ENCODE measurements at places on chromosomes 6 and 20.

DNA sequence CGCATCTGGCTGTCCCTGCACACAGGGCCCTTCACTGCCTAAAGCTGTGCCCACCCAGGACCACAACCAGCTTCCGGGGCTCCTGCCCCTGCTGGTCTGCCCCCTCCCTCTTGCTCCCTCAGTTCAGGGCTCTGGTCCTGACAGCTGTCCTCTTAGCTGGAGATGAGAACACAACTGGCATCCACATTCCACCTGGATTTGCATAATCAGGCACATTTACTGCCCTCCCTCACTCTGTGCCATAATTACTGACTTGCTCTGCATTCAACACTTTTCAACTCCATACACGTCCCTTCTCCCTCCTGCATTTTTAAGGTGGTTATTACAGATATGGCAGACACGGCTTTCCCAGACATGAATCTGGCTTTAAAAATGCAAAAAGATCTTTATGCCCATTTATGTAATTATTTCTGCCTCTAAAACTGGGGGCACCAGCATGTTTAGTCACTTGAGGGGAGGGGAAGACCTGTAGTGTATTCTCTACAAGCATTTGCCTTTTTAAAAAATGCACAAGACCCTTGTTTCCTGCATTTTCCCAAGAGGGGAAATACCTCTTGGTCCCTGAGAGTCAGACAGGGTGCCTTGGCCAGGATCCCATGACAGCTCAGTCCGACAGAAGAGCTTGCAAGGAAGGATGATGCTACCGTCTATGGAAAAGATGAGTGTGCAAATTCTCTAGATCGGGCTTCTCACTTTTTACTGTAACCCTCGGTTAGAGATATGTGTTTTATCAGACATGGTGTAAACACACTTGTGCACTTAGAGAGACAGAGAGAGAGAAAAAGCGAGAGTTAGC lies 401.8 kb downstream of the PREX1 start:
- DNase-seq, result peak; percentile 59

DNA sequence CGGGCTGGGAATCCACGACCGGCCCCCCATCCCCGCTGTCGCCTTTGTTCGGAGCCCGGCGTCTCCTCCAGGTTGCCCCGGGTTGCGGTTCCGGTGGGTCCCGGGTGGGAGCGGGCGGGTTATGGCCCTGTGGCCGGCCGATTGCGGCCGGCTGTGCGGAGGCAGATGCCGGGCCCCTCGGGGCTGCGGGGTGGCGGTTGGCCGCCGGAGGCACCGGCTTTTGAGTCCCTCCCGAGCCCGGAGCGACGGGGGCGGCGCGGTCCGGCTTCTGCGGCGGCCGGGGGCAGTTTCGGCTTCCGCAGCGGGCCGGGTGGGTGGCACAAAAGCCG lies 431 bp downstream of the LOC128125822 start:
- no peak for DNase-seq

GRCh38 chr6:140586426-140587061 lies 1212.1 kb upstream of the CITED2 start:
- DNase-seq, result no peak

GRCh38 chr6:108562503-108562993 lies 1.8 kb downstream of the FOXO3 start:
- DNase-seq, result peak; percentile 96

DNA sequence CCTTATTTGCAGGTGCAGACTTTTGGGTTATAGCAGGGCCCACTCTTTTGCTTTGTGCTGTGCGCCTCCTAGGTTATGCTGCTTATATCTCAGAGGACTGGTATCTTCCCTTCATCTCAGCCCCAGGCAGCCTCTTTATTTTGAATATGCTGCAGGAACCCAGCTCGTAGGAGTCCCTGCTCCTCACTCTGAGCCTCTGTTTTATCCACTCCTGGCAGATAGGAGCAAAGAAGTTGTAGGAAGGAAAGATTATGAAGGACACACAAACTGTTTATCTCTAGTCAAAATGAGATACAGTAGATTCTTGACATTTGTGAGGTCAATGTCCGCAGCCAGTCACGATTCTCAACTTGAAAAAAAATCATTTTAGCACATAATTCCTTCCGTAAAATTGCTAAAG lies 15.6 kb downstream of the L3MBTL3 start:
- DNase-seq, result no peak

DNA sequence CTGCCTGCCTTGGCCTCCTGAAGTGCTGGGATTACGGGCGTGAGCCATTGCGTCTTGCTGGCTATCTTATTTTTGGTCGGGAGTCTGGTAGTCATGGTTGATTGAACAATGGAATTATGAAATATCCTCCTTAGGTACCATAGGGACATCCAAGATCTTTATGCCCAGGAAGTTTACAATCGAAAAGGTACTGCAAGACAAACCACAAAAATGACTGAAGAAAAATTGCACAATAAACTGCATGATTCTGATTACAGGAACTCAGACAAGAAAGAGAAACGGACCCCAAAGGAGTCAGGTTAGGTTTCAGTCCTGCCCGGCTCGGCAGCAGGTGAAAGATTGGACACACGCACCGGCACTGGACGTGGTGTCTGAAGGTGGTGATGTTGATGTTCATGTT lies 5.3 kb downstream of the SLC26A8 start:
- DNase-seq, result no peak

GRCh38 chr6:63410435-63411426 lies 90.9 kb upstream of the LGSN start:
- DNase-seq, result no peak

DNA sequence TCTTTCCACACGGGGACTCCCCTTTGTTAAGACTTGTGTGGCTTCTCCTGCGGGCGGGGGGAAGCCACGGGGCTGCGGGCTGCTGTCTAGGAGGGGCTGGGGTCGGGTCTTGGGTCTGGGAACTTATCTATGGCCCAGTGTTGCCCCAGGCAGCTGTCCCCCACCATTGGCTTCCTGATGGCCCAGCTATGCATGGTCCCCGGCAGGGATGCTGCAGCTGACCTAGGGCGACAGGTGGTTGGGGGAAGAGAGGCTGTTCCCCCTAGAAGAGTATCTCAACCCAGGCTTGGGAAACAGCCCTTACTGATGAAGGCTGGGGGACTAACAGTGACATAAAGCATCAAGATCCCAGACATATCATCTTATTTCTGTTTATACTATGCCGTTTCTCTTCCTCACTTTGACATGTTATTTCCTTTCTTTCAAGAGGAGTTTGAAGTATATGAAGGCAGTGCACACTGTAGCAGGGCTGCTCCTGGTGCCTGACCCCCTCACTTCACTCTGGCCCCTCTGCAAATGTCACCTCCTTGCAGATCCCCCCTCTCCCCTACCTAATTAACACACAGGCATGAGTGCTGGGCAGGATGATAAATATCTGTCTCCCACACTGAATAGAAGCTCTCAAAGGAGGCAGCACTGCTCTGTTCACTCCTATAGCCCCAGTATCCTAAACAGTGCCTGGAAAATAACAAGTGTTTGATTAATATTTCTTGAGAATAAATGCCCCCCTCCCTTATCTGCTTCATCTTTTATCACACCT lies 87.0 kb downstream of the HIVEP2 start:
- DNase-seq, result no peak

DNA sequence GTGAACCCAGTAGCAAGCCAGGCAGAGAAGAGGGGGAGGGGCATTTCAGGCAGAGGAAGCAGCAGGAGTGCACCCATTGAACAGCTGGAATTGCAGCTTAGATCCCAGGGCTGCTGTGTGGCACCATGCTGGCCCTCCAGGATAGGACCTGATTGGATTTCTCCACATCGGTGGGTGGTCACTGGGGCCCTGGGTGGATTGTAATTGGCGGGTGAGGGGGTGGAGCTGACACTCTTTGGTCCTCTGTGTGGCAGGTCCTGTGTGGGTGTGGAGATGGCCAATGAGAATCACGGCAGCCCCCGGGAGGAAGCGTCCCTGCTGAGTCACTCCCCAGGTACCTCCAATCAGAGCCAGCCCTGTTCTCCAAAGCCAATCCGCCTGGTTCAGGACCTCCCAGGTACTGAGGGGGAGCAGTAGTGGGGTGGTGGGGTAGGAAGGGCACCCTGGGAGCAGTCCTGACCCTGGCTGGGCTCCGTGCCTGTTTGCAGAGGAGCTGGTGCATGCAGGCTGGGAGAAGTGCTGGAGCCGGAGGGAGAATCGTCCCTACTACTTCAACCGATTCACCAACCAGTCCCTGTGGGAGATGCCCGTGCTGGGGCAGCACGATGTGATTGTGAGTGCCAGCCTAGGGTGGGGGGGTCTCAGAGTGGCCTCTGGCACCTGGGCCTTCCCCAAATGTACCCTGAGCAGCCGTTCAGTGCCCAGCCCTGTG lies 4.4 kb downstream of the PCIF1 start:
- peak; percentile 48 for DNase-seq

- DNase-seq, result no peak
These were observed 11.5 kb upstream of the DSTN start for GRCh38 chr20:17558154-17558940.

- DNase-seq, result no peak
These were observed 906 bp downstream of the ANKRD60 start for GRCh38 chr20:58227391-58228102.

GRCh38 chr6:136641166-136641565 lies 90.9 kb upstream of the MAP7 start:
- DNase-seq, result no peak

DNA sequence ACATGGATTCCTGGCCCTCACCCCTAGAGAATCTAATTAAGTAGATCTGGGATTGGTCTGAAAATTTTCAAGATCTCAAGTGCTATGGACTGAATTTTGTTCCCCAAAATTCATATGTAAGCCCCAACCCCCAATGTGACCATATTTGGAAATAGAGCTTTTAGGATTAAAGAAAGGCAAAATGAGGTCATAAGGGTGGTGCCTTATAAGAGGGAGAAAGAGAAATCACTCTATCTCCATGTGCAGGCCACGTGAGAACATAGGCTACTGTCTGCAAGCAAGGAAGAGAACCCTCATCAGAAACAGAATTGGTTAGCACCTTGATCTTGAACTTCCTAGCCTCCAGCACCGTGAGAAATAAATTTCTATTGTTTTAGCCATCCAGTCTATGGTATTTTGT lies 8.5 kb upstream of the DSE start:
- DNase-seq, result no peak

- no peak for DNase-seq
These were observed 12.2 kb upstream of the VNN1 start for GRCh38 chr6:132725947-132726607.

GRCh38 chr6:119347466-119348095 lies 2.0 kb downstream of the MAN1A1 start:
- peak; percentile 45 for DNase-seq

- peak; percentile 64 for DNase-seq
These were observed at the start of gene LAMP5 for GRCh38 chr20:9514461-9515213. LAMP5 (plus strand) TSS chr20:9514590; CDS start chr20:9514853, 263 bp downstream.

GRCh38 chr6:81834141-81834681 lies 81.7 kb upstream of the TENT5A start:
- no peak for DNase-seq

DNA sequence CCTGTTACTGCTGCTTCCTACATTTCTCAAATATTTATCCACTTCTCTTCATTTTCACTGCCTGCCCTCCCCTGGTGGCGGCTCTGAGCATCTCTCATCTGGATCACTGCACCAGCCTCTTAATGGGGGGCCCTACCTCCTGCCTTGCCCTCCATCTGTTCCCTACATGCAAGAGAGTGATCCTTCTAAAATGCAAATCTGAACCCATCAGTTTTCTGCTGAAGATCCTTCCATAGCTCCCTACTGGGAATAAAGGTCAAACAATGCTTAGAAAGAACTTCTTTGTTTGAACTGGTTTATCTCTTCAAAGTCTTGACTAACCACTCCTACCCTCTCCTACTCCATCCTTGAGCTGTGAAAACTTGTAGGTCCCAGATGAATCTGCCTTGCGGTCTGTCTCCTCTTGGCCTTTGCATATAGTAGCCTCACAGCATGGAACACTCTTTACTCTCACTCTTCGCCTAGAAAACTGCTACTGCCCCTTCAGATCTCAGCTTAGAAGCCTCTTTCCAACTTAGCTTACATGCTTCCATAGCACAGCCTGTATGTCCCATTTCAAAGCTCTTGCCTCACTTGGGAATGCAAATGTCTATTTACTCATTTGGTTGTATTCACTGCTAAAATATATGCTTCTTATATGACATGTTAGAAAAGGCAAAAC lies 119.3 kb downstream of the QRSL1 start:
- DNase-seq, result no peak

GRCh38 chr6:53090576-53090975 lies 25.4 kb downstream of the FBXO9 start:
- no peak for DNase-seq

DNA sequence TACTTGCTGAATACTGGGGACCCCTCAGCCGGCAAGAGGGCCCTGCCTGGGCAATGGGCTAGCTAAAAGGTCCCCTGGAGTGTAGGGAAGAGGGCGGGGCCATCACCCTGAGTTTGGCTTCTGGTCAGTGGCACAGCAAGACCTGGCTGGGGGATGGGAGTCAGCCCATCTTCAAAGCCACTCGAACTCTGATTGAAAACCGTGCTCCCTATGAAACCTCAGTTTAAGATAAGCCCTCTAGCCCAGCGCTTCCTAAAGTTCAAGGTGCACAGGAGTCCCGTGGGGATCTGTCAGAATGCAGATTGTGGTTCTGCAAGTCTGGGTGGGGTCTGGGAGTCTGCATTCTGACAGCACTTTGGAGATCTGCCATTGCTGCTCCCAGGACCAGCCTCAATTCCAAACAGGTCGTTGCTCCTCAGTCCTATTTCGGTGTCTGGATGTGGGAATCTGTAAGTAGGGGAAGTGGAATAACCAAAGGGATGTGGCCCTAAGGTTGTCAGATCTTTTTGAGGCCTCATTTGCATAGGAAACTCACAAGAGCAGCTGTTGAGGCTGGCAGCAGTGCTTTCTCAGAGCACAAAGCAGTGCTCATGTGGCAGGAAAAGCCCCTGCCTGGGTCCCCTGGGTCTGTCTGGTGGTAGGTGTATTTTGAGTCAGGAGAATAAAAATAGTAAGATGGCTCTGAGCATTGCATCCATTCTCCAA lies 85.3 kb upstream of the SCP2D1 start:
- DNase-seq, result no peak

DNA sequence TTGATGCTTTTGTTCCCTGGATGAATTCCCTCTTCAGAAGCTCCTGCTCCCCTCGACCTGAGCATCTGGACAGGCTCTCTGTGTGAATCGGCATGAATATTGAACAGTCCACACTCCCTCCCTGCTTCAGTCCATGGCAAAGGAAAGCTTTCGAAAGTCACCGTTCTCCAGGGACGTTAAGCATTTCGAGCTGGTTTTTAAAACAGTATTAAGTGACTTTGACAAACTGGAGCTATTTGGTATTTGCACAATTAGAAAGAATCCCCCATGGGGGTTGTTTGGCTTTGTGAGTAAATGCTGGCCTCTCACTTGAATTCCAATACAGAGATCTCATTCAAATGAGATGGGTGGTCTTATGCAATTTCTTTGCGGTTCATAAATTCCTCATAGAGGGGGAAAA lies 85.3 kb upstream of the TIAM2 start:
- peak; percentile 93 for DNase-seq

All from NCI-H82 (cell line).